ENCODE measurements at places on chromosomes 13 and 19.

- DNase-seq, result no peak
These were observed 24.1 kb downstream of the CLEC4M start for GRCh38 chr19:7787141-7787540.

- no peak for DNase-seq
These were observed 633 bp downstream of the SPHK2 start for GRCh38 chr19:48619692-48620585.

GRCh38 chr13:112248862-112249592 lies 127.1 kb upstream of the SPACA7 start:
- DNase-seq, result no peak

DNA sequence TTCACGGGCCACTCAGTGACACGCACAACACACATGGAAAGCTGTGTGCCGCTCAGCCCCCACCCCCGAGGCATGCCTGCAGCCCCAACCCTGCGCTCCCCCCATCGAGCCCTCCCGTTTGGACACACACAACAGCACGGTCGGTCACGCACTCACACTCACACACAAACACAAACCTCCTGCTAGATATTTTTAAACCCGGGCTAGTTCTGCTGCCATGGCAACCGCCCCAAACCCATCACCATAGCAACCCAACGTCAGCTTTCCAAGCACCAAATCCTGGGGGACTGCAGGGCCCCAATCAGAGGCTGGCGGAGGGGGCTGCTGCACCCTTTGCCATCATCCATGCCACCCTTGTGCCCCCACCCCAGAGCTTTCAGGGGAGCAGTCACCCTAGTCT lies 2.5 kb upstream of the NOVA2 start:
- DNase-seq, result no peak

GRCh38 chr13:98927951-98928927 lies 49.6 kb downstream of the DOCK9 start:
- DNase-seq, result no peak

- DNase-seq, result no peak
These were observed 11.3 kb downstream of the GTPBP3 start for GRCh38 chr19:17348700-17349099.

- no peak for DNase-seq
These were observed at the start of gene FFAR2 for GRCh38 chr19:35447606-35448469. Gene FFAR2 (plus strand): TSS chr19:35448257. CDS start chr19:35449715, 1,458 bp downstream.

GRCh38 chr19:3949997-3950859 lies 17.4 kb downstream of the NMRK2 start:
- no peak for DNase-seq

- DNase-seq, result no peak
These were observed 1.7 kb downstream of the PNMA8A start for GRCh38 chr19:46469541-46470185.

GRCh38 chr13:31891472-31891871 lies 140.1 kb upstream of the FRY start:
- DNase-seq, result no peak

- DNase-seq, result no peak
These were observed 39.1 kb downstream of the GADD45B start for GRCh38 chr19:2514981-2515518.

DNA sequence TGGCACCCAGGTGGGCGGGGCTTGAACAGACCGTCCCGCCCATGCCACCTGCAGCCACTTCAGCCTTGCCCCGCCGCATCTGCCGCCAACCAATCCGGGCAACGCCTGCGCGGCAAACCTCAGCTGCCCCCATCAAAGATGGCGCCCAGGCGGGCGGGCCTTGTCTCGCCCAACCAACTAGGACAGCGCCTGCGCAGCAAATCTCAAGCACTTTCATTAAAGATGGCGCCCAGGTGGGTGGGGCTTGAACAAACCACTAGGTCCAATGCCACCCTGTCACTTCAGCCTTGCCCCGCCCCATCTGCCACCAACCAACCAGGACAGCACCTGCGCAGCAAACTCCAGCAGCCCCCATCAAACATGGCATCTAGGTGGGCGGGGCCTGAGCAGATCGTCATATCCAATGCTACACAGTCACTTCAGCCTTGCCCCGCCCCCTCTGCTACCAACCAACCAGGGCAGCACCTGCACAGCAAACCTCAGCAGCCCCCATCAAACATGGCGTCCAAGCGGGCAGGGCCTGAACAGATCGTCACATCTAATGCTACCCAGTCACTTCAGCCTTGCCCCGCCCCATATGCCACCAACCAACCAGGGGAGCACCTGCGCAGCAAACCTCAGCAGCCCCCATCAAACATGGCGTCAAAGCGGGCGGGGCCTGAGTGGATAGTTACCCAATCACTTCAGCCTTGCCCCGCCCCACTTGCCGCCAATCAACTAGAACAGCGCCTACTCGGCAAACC lies 1.4 kb downstream of the PEG3 start:
- peak; percentile 56 for DNase-seq

- no peak for DNase-seq
These were observed 20.1 kb downstream of the ZSCAN5A start for GRCh38 chr19:56294549-56294948.

GRCh38 chr13:86900906-86901305 lies 770.3 kb upstream of the SLITRK5 start:
- DNase-seq, result no peak

- DNase-seq, result no peak
These were observed 1.4 kb downstream of the CRLF1 start for GRCh38 chr19:18605196-18605545.

DNA sequence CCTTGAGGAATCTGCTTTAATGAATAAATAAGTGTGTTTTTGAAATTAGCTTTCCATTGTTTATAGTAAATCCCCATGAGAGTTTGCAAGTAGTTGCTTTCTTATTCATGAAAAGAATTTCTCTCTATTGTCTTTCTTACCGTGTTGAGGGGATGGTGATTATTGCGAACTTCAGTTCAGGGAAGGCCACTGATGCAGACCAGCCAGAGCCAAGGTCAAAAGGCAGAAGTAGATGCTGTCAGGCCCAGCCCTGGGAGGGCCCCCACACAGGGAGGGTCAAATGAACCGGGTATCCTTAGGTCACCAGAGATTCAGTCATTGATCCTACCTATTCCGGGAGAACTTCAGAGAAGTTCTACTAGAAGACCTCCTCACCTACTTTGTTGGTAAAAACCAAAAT lies 185.9 kb downstream of the NUFIP1 start:
- DNase-seq, result no peak
